Jurkat, Clone E6-1 (cell line): ENCODE measurements at places on chromosomes 12 and 14.

DNA sequence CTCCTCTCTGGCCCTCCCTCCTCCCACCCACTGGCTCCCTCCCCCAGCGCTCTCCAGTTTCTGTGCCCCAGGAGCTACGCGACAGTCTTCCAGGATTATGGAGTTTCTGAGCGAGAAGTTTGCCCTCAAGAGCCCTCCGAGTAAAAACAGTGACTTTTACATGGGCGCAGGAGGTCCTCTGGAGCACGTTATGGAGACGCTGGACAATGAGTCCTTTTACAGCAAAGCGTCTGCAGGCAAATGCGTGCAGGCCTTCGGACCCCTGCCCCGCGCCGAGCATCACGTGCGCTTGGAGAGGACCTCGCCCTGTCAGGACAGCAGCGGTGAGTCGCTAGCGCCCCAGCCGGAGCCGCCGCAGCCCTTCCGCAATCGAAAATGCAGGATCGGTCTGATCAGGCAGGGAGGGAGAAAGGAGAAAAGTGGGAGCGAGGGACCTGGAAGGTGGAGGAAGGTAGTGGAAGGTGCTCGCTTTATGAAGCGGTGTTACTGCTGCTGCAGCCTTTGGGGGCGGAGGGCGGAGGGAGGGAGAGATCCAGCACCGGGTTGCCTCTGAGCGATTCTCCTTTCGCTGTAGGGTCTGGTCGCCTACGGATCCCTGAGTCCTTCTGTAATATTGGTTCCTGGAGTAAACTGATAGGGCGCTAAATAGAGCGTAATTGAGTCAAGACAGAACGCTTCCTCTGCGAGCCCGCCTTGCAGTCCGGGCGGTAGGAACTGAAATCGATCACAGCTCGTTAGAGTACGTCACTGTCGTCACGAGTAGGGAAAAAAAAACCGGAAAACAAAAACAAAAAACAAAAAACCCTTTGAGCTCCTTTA lies at the start of gene ALX1:
TSS of gene ALX1 (plus strand) at position 56 of the 819 bp plus-strand sequence. CDS start at position 98, 42 bp downstream.
- no peak for DNase-seq

DNA sequence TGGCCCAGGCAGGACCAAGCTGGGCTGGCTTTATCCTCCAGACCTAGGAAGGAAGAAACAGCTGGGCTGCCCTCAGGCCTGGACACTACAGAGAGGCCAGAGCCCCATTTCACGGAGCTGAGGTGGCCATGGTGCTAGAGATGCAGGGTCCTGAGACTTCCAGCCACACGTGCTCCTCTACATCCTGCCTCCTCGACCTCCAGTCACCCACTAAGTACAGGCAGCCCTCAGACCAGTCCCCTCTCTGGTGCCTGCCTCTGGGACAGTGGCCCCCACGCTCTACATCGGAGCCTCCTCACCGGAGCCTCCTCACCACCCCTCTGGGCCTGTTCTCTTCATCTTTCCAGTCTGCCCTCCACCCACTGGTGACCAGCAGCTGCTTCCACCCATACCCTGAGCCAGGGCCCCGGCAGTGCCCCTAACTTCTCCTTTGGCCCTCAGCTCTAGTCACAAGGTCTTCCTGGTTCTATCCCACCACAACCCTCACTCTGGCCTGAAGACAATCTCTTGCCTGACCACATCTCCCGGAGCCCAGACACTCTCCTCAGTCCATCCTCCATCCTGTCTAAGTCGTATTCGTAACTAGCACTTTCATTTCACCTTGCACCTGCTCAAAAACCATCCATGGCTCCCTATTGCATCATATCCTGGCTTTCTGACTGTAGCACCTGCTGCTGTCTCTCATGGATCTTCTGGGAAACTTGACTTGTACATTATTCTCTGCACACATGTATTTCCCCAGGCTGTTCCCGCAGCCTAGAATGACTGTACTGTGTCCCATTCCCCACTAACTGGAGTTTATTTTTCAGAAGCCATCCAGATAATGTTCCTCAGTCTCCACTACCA lies 43.9 kb downstream of the DIO3 start:
- DNase-seq: no peak

DNA sequence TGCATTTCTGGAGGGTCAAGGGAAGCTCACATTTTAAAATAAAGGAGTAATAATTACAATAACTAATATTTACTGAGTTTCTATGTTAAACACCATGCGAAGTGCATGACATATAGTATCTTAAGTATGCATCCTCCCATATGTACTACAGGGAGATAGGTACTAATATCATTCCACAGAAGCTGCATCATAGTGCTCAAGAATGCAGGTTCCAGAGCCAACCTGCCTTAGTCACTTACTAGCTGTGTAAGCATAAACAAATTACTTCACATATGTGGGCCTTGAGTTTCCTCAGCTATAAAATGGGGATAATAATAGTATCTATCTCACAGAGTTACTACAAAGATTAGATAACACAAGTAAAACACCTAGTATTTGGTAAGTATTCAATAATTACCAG lies 18.3 kb downstream of the ARMH4 start:
- no peak for DNase-seq

DNA sequence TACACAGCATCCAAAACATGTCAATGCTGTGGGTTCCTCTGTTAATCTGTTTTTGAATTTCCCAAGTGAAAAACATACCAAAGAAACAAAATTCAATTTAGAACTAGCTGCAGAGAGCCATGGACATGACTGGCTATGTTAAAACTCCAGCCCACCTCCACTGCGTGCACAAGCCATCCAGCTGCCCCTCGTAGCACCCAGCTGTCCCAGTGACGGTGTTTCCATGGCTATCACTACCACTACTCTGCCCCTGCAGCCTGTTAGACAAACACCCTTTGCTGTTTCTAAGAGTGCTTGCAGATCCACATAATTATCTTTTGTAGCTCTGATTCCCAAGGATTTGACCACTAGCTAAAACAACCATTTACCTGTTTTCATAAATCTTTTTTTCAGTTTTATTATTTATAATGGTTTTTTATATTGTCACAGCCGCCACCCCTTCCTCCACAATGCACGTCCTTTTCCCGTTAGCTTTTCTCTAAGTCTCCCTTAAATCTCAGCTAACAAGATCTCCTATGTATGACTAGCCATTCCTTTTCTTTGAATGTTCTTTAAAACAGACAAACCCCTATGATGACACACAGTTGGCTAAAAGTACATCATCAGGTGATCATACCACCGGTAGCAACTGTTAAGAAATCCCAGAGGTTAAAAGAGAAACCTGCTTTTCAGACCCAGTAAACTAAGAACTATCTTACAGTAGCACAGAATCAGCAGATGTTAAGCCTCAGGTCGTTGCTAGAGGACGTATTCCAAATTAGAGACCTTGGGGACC lies 37.8 kb upstream of the NAA30 start:
- no peak for DNase-seq

DNA sequence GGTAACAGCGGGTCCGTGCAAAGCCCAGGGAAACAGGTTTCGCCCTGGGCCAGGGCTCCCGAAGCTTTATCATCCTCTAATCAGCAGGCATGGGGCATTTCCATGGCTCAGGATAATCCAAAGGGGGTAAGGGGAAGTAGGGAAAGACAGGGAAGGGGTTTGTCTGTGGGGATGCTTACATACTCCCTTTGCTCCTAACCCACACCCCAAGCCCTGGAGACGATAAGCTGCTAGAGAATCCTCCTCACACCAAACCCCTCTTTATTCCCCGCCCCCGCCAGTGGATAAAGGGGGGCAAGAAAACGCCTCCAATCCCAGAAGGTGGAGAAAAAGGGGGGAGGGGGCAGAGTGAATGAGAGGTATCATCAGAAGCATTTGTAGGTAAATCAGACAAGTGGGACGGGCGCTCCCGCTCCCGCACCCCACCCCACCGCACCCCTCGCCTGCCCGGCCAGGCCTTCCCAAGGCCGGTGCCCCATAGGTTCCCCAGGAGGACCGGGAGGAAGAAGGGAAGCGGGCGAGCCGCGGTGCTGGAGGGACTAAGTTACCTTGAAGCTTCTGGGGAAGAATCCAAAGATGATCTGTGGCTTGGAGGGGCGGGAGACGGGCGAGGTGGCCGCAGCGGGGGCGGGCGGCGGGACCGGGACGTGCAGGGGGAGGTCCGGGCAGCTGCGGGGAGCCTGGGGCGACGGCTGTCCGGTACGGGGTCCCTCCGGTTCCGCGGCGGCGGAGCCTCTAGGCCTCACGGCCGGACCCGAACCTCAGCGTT lies 762 bp downstream of the PPP2R5E start:
- DNase-seq: no peak

- DNase-seq: no peak
These were observed 1417.1 kb downstream of the AACS start for GRCh38 chr12:126482238-126482889.

GRCh38 chr12:132366341-132366861 lies 37.0 kb upstream of the GALNT9 start:
- no peak for DNase-seq

- no peak for DNase-seq
These were observed 63.7 kb upstream of the ZFP36L1 start for GRCh38 chr14:68856572-68856971.
